ENCODE measurements at places on chromosomes 3 and 15. TPM values are rescaled to one million over a fixed set of nuclear protein-coding genes. Genes with fewer than 3 reads are reported as not detected.

The CD86 gene
- total RNA-seq: not detected

The GOLGA8T gene
- not detected for total RNA-seq

The LRRC15 gene
- total RNA-seq: 14.3 TPM

The CFAP100 gene
- total RNA-seq: not detected

The SEMA3B gene
- total RNA-seq: 4.6 TPM

The COL6A6 gene
- total RNA-seq: 1.3 TPM

The FOXL2NB gene
- 10.4 TPM for total RNA-seq

The LNP1 gene
- total RNA-seq: 4.1 TPM

The A4GNT gene
- total RNA-seq: not detected

The EFCC1 gene
- not detected for total RNA-seq

The IGDCC3 gene
- under 0.01 TPM for total RNA-seq

The ZBTB47 gene
- total RNA-seq: 63.5 TPM

The CIB2 gene
- 5.6 TPM for total RNA-seq

The ANKRD63 gene
- total RNA-seq: not detected

The PYGO1 gene
- 15.9 TPM for total RNA-seq

The CYP8B1 gene
- not detected for total RNA-seq

The SST gene
- total RNA-seq: not detected

The LMAN1L gene
- total RNA-seq: not detected

The FSIP1 gene
- total RNA-seq: 15.4 TPM

The TM4SF18 gene
- 0.32 TPM for total RNA-seq

The WDR93 gene
- total RNA-seq: not detected

The POLR2M gene
- total RNA-seq: 129 TPM

The AGTR1 gene
- 42.3 TPM for total RNA-seq

The THPO gene
- total RNA-seq: 0.12 TPM

The CEMIP gene
- total RNA-seq: 1,053 TPM

The SI gene
- total RNA-seq: not detected

The ALDH1L1 gene
- total RNA-seq: 0.16 TPM

The MYLK gene
- 211 TPM for total RNA-seq

The AQP9 gene
- total RNA-seq: 2.8 TPM

The GOLGA8N gene
- 14.1 TPM for total RNA-seq

The SLC2A2 gene
- under 0.01 TPM for total RNA-seq

The TXNRD3 gene
- 13.7 TPM for total RNA-seq

The IGF2BP2 gene
- total RNA-seq: 81.0 TPM

The GPD1L gene
- total RNA-seq: 10.5 TPM

The RHOA gene
- 788 TPM for total RNA-seq

The TMEM45A gene
- 48.7 TPM for total RNA-seq

The LRTM1 gene
- 0.49 TPM for total RNA-seq

The FHIT gene
- 1.3 TPM for total RNA-seq

The TRPM1 gene
- not detected for total RNA-seq

The FAM107A gene
- 0.32 TPM for total RNA-seq

The LIPC gene
- total RNA-seq: 1.6 TPM

The C3orf70 gene
- 1.3 TPM for total RNA-seq
